ENCODE measurements at places on chromosomes 16 and 17.
A peak's percentile ranks its signal among the peaks of the same experiment; 100 is the strongest.

DNA sequence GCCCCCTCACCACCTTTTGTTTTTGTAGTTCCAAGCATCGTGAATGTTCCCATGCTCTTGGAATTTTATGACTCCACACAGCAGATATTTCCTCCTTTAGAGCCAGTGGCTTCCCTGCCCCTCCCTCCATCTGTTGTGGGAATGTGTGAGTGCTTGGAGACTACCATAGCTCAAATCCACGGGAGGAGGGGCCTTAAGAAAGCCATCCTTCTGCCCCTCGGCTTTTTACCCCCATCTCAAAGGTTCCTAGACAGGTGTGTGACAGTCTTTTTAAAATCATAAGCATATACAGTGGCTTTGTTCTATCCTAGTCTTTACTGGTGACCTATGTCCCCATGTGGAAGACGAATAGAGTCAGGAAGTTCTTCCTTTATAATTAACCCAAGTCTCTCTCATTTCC lies 47.2 kb downstream of the YPEL2 start:
- DNase-seq = peak; percentile 89

- no peak for DNase-seq
Measured at GRCh38 chr17:41457676-41458075, 9.5 kb downstream of the KRT32 start.

DNA sequence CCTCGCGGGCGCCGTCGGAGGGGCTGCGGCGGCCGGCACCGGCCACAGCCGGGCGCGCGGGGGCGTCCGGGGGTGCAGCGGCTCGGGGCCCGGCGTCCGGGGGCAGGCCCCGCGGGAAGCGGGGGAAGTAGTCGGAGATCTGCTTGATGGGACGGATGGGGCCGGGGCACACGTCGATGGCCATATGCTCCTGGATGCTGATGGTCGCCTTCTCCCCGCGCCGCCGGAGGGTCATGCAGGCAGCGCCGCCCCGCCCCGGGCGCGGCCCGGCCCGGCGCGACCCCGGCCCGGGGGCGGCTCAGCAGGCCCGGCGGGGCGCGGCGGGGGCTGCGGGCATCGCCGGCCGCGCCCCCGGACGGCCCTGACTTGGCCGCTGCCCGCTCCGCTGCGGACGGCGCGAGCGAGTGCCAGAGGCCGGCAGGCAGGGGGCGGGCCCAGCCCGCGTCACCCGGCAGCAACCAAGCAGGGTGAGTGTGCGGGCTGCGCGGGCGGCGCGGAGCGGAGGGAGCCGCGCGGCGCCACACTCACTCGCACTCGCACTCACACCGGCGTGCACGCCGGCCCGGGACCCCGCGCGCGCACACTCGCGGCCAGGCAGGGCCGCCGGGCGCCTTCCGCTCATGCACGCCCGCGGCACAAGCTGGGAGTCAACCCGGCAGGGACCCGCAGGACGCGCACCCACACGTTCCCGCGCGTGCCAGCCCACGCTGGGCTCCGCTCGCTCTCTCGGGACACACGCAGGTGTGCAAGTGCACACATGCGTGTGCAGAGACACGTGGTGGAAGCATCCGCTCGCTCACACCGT lies at the start of gene DOC2B:
DOC2B (minus strand) TSS at position 406 of the 805 bp plus-strand sequence; CDS start at position 235, 171 bp downstream.
- DNase-seq = peak; percentile 21

- DNase-seq = peak; percentile 21
Measured at GRCh38 chr17:68085771-68086381, 50.3 kb downstream of the KPNA2 start.

DNA sequence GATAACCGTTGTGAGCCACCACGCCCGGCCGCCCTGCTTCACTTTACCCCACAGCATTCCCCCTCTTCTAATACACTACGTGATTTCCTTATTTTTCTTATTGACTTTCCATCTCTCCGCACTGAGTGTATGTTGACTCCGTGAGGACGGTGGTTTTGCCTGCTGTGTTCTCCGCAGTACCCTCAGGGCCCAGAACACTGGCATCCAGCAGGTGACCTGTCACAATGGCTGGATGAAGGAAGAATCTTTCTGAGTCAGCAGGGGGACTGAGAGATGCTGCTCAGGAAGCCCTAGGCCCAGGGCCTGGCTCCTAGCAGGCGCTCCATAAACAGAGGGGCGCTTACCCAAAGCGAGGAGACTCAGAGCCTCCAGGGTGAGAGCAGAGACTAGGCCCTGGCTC lies 79.5 kb downstream of the RTN4RL1 start:
- DNase-seq = no peak

Data from EL (cell line).